ENCODE measurements at places on chromosomes 2 and 18.

DNA sequence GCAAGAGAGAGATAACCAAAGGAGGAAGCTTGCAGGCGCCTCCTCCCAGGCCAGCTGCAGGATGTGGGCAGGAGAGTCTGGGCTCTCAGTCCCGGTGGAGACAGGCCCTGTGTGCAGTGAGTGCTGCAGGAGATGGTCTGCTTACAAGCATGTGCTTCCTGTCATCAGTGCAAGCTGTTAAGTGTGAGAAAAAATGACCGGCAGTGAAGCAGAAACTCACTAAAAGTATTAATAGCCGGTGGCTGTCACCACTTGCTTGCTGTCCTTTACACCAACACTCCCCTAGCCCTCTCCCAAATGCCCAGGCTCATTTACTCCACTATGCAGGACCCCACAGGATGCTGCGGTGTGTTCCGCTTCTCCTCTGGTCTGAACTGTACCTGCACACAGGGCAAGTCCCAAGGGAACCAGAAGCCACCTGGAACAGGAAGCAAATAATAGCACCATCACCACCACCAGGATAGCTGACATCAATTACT lies 435.6 kb upstream of the HS6ST1 start:
- no peak for DNase-seq

DNA sequence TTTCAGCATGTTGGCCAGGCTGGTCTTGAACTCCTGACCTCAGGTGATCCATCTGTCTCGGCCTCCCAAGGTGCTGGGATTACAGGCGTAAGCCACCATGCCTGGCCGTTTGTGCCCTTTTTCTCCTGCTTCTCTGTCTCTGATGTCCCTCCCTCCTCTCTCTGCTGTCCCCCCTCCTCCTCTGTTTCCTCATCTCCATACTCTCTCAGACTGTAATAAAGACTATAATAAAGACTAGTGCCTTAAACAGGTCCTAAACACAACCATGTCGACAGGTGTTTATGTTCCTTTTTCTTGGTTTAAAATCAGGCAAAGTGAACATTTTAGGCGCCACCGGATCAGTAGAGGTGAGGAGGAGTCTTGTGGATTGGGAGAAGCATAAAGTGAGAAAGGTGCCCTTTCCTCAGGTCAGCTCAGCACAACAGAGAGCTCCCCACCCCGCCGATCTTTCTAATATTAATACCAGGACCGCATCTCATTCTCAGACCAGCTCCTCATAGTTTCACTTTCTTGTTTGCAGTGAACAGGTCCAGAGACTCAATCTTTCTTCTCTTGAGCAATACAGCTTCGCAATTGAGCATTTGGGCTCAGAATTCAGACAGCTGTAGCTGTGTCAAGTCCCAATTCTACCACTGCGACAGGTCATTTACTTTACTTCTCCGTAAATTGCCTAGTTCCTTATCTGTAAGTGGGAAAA lies 23.7 kb downstream of the TIMM21 start:
- DNase-seq = no peak

DNA sequence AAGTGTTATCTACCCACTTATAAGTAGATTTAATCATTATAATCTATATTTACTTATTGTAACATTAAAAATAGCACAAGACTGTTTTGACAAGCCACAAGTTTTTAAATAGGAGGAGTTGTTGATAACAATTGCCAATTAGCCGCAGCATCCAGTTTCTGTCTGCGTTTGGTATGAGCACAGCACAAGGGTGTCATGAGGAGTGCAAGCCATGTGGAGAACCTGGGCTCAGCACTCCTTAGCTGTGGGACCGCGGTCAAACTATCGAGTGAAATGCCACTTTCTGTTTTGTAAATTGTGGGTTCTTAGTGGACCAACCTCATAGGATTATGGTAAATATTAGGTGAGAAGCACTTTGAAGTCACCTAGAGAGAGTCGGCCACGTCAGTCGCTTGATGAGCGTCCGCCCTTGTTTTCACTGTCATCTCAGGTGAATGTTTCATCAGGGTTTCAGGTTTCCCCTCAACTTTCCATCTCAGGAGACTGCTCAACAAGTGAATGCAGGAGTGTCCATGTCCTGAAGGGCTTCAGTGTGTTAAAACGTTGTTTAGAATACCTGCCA lies 294.5 kb downstream of the ZNF407 start:
- DNase-seq = no peak

GRCh38 chr18:28485918-28486317 lies 309.0 kb upstream of the CDH2 start:
- DNase-seq = no peak

DNA sequence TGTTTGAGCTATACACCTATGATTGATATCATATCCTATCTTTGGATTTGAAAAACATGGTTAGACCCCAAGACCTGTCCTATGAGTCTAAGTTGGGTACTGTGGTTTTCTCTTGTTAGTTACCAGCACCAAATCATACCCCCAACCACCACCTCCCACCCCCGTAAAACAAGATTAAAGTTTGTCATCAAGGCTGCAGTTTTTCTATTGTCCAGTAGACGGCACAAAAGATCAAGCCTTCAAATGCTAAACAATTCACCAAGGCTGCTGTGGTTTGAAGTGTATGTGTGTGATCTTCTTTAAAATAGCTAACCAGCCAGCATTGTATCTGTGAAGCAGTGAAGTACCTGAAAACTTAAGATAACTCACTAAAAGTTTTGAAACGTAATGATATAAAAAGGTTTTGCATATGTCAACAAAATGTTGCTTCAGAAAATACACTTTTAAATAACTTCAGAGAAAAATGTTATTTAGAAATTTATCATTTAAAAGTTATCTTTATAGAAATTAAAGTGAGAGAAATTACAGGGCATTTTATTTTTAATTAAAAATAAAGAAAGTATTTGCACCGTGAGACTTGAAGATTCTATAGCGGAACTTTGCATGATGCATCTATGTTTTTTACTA lies 5.8 kb upstream of the MEIS1 start:
- DNase-seq = no peak

- no peak for DNase-seq
Observed at GRCh38 chr2:112636605-112637288, 9.0 kb upstream of the SLC20A1 start.

- DNase-seq = no peak
Observed at GRCh38 chr2:156215656-156216055, 116.9 kb downstream of the NR4A2 start.

DNA sequence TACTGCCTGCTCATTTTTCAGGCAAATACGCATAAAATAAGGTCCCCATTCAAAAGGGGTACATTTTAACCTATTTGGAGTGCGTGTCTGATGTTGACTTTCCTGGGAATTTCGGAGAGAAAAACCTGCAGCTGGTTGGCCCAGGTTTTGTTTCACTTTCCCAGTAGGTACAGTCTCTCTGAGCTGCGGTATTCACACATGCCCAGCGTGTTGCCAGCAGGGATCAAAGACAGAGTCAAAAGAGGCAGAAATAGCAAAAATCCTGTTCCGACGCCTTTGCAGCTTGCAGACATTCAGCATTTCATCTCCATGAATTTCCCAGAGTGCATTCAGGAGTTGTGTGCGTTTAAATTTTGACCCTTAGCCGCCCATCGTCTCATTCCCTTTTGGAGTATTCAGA lies 855.4 kb upstream of the CELF4 start:
- DNase-seq = no peak

GRCh38 chr18:74060579-74060978 lies 87.1 kb downstream of the FBXO15 start:
- DNase-seq = no peak

GRCh38 chr2:83143946-83144345 lies 1315.1 kb downstream of the SUCLG1 start:
- no peak for DNase-seq

GRCh38 chr2:165013944-165014619 lies 58.8 kb upstream of the SLC38A11 start:
- DNase-seq = no peak

DNA sequence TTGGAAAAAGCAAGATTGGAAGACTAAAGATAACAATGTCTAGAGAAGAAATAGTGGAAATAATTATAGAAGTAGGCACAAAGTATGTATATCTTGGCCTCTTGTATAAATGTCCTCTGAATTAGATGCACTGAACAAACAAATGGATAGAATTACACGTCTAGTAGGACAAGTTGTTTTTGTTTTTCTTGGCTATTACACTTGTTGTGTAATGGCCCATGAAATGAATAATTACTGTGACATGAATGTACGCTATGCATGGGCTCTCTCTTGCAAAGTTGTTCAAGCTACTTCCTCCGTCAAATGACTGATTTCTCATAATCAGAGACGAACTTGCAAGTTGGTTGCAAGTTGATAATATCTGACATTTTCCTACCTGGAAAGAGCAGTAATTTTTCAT lies 126.2 kb downstream of the PDE1A start:
- DNase-seq = no peak

DNA sequence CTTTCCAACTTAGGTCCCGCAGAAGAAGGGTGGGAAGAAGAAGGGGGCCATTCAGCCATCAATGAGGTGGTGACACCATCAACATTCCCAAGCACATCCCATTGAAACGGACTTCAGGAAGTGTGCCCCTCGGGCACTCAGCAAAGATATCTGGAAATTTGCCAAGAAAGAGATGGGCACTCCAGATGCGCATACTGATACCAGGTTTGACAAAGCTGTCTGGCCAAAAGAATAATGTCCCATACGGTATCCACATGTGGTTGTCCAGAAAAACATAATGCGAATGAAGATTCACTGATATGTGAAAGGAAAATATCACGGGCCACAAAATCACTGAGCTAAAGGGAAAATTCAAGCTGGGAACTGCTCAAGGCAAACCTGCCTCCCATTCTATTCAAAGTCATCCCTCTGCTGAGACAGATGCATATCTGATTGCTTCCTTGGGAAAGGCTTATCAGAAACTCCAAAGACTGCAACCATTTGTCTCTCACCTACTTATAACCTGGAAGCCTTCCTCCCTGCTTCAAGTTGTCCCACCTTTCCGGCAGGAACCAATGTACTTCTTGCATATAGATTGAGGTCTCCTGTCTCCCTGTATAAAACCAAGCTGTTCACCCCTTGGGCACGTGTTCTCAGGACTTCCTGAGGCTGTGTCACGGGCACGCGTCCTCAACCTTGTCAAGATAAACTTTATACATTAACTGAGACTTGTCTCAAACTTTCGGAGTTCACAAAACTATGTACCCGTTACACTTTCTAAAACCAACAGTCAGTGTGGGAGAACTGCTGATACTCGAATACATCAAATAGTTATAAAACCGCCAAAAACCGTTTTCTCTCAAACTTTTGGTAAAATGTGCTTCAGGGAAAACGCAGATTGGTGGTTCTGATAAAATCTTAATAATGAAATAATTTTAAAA lies 1.3 kb upstream of the PDK1 start:
- DNase-seq = no peak

- no peak for DNase-seq
Observed at GRCh38 chr2:175136334-175137215, 31.4 kb downstream of the ATF2 start.

GRCh38 chr18:48032876-48033789 lies 102.7 kb upstream of the SMAD2 start:
- DNase-seq = no peak

GRCh38 chr2:23627236-23628009 lies 242.4 kb downstream of the KLHL29 start:
- DNase-seq = no peak

DNA sequence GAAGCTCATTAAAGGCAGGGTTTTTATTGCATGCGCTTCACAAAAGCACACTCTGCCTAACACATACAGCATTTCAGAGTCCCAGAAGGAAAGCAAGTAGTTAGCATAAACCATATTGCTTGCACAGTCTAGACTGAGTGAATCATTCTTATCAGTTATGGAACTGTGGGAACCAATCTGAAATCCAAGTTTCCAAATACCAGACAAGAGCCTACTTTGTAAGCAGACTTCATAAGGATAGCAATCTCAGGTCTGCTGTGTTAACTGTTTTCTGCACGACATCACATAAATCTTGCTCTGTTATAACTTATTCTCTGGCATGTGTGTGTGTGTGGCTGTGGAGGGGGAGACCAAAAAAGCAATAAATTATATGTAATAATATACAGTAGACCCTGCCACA lies 608.1 kb upstream of the REG3G start:
- DNase-seq = no peak

DNA sequence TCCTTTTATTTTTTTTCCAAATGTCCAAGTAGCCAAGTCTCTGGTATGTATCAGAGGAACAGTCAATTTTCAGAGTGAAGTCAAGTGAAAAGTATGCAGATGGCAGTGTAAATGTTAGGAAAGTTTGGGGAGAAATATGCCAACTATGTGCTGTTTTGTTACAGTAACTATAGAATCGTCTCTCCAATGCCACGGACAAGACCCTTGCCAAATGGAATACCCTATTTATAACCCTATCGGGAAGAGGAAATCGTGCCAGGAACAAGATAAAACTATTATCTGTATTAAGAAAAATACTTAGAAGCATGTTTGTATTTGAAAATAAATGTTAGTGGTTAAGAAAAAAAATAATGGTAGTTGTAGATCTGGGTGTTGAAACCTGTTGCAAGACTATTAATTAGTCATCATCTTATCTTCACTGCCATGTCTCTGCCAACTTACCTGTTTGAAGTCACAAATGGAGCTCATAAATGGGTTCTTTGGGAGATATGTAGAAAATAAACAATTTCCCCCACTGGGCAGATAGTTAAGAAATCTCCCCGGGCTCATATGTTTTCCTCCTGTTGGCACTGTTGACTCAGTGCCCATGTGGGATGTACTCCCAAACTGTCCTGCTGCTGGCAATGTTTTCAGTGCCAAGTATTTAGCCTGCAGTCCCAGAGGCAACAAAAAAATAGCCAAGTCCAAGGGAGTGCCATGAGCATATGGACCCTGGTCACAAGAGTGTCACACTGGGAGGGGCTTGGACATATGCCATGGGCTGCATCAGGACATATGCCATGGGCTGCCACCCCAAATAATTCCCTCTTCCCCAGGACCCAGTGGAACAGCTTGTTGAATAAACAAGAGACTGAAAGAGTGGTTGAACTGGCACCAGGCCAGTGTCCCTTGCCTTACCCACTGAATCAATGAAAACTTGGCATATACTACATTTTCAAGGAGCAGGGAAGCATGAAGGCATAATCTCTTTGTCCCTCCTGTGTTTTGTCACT lies 366.9 kb downstream of the OSR1 start:
- DNase-seq = no peak

- DNase-seq = no peak
Observed at GRCh38 chr2:226995625-226996041, 159.8 kb downstream of the RHBDD1 start.

GRCh38 chr2:231642631-231643494 lies 50.2 kb downstream of the TEX44 start:
- no peak for DNase-seq

DNA sequence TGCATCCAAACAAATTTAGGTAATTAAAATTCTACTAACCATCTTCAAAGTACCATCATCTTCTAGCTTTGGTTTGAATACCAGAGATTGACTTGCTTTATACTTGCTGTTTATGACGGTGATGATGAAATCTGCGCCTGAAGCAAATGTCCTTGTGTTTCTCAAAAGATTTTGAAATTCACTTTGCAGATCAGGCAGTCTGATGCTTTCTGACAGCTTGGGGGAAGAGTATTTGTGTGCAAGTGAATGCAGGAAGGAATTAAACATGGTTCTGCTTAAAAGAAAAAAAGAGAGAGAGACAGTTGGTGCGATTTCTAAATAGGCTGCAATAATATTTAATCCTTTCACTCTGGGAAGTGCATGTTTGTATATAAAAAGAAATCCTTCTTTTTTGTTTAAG lies 29.6 kb downstream of the CSRNP3 start:
- DNase-seq = no peak

- no peak for DNase-seq
Observed at GRCh38 chr2:85326406-85327159, 1.2 kb downstream of the TGOLN2 start.

GRCh38 chr18:2984703-2985261 lies 28.2 kb downstream of the LPIN2 start:
- no peak for DNase-seq

Data from D341Med (cell line).